Mesenteric fat pad (tissue), 1 donor: ENCODE measurements at places on chromosomes 4 and X.

DNA sequence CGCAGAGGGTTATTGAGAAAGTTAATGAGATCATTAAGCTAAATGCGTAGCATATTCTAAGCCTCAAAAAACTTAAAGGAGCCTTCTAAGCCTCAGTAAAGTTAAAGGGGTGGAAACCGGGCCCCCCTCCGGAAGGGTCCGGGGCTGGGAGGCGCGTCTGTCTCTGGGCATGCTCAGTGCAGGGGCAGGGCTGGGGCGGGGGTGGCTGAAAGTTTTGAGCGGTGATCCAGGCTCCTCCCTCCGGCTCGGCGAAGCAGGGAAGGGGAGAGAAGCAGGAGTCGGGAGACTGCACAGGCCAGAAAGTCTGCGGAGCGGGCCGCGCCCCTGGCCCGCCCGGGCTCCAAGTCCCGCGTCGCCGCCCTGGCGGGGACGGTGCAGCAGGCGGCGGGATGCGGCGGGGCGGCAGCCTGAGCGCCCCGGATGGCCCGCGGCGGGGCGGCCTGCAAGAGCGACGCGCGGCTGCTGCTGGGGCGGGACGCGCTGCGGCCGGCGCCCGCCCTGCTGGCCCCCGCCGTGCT lies at the start of gene EVC:
Gene EVC (plus strand): TSS at position 241 of the 518 bp plus-strand sequence. CDS start 180 bp downstream, at position 421.
- peak; percentile 91 for DNase-seq

DNA sequence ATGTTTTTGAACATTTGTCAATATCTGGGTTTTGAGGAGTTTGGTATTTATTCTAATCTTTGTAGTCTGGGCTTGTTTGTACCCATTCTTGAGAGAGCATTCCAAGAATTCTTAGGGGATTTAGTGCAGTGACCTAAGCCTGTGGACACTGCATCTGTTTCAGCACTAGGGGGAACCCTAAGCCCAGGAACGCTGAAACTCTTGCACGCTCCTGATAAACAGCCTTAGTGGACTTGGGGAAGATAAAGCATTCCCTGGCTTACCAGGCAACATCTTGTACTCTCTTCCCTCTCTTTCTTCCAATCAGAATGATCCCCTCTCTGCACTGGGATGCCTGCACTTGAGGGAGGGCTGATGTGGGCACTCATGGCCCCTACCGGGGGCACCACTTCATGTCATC lies 654.9 kb upstream of the HTR2C start:
- DNase-seq: no peak

DNA sequence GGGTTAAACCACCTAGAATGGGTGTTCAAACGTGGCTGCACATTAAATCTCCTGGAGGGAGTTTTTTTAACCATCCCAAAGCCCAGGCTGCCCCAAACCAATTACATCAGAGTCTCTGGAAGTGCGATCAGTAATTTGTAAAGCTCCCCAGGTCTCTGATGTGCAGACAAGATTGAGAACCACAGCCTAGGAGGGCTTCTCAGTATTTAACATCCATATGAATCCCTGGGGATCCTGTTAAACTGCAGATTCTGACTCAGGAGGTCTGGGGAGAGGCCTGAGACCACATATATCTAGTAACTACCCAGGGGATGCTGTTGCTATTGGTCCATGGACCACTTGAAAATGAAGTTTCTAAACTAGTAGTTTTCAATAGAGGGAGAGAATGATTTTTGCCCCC lies 42.6 kb downstream of the SMPX start:
- no peak for DNase-seq

- no peak for DNase-seq
Observed at GRCh38 chr4:182320580-182320979, 77.4 kb downstream of the TENM3 start.

DNA sequence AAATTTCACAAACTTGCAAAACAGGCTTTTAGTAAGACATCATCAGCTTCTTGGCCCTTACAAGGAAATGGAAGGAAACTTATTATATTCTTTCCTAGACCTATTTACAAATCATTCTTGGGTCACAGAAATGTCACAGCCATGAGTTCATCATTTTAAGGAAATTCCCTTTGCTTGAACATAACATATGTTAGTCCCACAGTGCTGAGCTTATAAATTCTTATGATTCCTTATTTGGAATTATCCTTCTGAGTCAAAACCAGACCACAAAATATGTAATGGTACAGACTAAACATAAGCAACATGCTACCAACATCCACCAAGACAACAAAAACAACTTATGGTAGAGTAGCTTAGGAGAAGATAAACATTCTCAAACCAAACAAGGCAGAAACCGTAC lies 236.9 kb upstream of the CTSO start:
- DNase-seq: no peak

- DNase-seq: no peak
Observed at GRCh38 chrX:85611926-85612325, 232.5 kb upstream of the POF1B start.

DNA sequence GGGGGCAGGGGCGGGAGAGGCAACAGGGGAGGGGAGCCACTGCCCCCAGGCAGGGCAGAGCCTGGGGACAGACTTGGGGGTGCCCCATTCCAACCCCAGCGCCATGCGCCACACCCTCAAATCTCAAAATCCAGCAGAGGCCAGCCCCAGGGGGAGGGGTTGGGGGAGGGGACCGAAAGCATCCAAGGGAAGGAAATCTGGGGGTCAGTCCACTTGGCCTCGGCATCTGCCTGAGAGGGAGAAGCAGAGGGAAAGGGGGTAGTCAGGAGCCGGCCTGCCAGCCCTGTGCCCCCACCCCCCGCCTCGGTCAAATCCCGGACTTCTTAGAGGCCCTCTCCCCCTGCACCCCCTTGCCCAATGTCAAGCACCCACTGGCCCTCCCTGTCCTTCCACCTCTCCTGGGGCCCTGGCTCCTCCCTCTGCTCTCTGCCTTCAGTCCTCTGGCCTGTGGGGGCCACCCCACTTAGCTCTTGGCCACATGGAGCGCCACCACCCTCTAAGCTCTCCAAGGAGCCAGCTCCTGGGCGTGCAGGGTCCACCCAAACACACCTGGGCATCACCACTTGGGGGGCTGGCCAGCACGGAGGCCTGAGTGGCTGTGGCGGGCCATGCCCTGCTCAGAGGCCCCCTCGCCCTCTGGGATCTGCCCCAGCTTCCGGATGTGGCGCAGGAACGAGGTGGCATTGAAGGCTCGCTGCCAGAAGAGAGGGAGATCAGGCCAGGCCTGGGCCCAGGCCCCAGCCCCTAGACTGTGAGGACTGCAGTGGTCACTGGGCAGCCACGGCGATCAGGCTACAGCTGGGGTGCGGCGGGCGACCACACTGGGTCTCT lies 3.5 kb downstream of the PNCK start:
- peak; percentile 88 for DNase-seq

DNA sequence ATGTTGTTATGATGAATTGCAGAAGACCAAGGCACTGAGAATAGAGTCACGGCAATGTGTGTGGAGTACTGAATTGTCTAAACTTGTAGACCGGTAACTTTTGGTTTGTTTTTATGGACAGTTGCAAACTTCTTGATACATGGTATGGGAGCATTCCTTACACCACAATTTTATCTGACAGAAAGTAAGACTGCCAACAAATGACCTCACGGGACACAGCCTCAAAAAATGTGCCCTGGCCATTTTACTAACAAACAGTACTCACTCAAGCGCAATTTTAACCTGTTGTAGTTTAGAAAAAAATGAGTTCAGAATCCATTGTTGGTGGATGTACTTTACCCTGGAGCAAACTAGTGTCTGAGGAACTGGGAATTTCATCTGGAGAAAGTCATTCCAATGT lies 321.2 kb downstream of the CAMK2D start:
- no peak for DNase-seq

GRCh38 chrX:26295425-26295824 lies 79.5 kb downstream of the MAGEB5 start:
- DNase-seq: no peak

DNA sequence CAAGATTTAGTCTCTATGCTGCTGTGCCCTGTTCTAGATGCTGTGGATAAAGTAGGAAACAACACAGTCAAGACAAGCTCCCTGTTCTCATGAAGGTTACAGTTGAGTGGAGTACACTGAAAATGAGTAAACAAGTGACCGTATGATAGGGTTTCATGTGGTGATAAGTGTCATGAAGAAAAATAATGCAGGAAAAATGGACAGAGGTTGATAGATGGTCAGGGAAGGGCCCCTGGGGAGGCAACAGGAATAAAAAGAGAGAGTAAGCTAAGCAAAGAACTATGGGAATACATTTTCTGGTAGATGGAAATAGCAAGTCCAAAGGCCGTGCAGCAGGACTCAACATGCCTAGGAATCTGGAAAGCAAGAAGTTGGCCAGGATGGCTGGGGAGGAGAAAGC lies 394.0 kb downstream of the DTHD1 start:
- DNase-seq: no peak

DNA sequence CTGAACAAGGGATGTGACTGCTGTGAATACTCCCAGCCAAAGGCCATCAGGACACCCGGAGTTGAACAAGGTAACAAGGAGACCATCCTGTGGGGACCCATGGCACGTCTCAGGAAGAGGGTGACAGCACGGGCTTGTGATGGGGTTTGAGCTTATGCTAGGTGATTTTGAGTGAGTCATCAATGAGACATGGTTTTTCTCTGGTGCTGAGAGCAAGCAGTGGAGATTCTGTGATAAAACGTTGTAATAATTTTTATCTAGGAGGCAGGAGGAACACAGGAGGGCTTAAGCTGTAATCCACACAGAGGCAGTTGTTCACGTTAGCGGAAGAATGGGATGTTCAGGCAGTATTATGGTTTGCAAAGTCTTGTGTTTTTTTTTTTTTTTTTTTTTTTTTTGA lies 36.0 kb downstream of the TRIML1 start:
- no peak for DNase-seq

DNA sequence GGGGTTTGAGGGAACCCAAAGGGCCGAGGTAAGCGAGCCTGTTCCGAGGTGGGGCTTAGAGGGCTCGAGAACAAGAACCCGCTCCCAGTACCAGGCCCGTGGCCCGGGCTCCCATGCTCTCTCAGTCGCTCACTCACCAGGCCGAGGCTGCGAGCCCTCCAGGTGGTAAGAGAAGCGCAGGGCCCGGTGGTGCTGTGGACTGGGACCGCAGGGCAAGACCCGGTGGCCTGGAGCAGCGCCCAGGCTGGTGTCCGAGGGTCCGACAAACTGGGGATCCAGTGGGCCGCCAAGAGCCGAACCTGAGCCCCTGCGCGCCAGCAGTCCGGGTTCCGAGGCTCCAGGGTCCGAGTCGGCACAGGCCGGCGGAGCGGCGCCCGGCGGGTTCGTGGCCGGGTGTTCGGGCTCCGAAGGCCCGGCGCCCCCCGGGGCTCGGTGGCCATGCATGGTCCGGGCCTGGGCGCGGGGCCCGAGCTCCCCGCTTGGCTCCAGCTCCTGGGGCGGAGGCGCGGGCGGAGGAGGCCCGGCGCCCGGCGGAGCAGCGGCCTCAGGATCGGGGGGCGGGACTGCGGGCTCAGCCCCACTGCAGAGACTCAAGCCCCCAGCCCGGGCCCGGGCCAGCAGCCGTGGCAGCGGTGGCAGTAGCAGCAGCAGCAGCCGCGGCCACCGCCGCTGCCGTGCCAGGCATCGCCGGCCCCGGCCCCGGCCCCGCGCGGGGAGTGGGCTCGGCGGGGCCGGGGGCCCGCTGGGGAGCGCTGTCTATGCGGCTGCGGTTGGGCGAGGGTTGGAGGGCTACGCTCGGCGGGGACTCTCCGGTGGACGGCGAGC lies 833 bp downstream of the FGD1 start:
- DNase-seq: no peak

GRCh38 chr4:109214622-109215301 lies 87.7 kb downstream of the COL25A1 start:
- no peak for DNase-seq

DNA sequence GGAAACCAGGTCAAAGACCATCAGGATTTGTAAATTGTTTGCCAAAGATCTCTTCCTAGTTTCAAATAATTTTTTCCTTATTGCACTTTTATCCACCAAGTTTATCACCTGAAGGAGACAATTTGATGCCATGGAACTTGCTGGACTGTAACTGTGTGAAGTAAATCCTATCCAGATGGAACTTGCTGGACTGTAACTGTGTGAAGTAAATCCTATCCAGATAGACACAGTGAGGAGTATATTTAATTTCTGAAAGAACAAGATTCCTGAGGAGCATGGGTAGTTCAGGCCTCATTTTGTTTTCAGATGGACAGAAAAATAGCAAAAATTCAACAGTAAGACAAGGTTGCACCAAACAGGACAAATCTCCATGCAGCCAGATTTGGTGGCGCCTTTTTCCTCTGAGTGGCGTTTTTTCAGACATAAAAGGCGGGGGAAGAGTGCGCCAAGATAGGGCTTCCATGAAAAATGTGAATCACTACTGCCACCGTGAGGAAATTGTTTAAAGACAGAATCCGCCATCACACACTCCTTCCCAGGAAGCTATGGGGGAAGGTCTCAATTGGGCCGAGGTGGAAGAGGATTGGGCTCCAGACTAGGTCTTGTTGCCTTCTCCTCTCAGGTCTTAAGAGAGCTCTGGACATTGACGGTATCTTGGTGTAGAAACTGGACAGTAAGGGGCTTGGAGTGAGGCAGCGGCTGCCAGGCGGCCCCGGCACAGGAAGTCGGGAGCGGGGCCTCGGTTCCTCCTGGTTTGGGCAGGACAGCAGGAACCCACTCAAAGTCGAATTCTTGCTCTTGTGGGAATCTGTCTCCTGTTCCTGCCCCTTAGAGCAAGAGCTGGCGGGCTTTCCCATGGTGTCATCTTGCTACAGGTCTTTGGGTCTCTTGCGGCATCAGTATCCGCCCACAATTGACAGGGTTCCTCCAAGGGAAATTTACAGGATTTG lies 234.7 kb downstream of the OR13H1 start:
- DNase-seq: no peak

DNA sequence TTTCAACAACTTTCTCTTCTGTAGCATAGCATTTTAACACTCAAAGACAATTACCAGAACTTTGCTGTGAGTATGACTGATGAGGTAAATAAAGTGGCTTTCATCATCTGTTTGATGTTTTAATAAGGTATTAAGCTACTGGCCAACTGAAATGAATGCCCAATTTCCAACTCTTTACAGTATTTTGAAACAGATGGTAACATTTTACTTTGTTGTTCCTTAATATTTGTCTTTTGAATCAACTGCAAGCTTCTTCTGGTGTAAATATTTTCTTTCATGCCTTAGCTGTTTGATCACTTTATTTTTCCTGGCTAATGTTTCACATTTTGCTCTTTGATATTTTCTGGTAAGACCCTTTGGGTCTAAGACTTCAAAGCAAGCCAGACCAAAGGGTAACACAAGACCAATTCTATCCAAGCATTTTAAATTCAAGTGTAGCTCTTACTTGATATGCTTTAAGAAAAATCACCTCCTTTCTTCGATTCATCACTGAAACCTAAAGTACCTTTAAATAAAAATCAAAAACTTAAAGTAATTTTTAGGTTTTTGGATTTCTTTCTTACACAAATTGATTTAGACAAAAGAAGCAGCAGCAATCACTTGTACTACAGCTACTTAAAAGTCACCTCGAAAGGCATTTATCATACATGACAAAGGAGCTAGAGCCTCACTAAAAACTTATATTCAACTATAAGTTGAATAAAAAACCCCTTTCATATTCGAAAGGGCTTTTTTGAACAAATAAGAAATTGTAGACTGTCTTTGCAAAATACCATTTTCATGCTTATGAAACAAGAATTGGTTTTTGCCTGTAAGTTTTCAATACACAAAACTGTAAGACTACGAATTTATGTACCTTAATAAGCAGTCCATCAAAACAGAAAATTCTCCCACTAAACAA lies 57.6 kb downstream of the TBCK start:
- no peak for DNase-seq

GRCh38 chr4:25725870-25726269 lies 70.2 kb downstream of the SLC34A2 start:
- DNase-seq: no peak
